ENCODE measurements at places on chromosomes 2 and 18.
A peak's percentile ranks its signal among the peaks of the same experiment; 100 is the strongest.

DNA sequence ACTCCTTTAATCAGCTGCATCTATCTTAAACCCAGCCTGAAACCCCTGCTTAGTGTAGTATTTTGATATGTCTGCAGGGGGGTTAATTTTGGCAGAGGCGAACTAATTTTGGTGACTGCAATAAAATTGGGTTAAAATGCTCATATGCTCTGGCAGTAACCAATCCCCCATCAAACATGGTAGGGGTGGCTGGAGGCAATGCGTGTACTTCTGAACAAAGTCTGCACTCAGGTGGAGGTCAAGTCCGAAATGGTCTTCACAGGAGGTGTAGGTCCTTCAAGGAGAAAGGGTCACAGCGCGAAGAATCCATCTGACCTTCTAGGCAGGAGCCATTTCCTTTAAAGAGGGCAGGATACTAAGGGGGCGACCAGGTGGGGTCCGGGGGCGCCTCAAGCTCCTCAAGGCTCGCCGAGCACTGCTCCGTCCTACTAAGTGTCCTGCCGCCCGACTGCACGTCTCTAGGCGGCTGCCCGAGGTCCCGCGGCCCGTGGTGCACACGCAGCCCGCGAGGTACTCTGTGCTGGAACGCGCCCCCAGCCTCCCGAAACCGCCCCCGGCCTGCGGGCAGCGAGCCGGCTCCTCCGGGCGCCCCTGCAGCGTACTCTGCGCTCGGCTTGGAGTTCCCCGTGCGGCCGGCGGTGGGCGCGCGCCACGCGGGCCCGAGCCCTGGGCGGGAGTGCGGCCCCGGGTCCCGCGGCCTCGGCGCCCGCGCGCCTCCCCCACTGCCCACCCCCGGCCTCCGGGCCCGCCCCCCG, 1.7 kb upstream of the LDLRAD4 start:
- peak; percentile 48 for DNase-seq

DNA sequence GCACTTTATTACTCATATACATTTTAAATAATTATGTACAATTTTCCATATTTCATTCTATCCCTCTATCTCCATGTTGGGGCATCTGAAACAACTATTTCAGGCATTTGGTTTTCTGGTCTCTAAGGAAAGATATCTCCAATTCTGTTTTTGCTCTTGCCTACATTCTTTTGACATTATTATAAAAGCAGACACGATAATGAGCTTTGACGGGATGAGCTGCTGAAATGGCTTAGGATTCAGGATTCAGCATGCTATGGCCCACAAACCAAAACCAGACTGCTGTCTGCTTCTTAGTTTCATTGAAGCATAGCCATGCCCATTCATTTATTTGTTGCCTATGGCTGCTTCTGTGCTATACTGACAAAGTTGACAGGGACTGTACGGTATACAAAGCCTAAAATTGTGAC, 42.7 kb upstream of the GLS start:
- DNase-seq, result no peak

DNA sequence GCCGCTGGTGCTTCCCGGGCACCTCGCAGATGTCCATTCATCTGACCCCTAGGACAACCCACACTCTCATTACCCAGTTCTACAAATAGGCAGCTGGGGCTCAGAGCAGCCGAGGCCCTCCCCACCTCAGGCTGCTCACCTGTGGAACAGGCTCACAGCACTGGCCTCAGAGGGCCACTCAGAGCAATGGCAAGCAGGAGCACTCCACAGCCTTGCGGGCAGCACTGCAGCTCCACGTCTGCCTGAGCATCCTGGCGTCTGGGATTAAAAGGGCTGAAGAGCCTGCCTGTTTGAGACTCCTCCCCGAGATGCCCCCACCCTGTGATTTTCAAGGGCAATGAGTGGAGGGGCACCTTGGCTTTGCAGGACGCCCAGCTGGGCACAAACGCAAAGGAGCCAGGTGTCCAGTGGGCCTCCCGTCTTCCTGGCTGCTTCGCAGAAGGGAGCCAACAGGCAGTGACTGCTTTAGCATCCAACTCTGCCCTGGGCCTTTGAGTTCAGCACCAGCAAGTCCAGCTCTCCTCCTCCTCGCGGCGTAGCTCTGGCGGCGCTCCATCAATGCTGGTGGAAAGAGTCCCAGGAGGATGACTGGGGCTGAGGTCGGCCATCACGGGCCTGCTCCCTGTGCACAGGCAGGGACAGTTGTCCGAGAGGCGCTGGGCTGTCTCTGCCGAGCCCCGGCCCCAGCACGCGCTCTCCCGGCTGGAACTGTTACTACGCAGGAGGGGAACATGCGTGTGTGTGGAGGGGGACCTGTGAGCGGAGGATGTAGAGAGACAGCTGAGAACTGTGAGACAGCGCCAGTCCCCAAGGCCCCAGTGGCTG, 297.2 kb downstream of the NDUFA10 start:
- DNase-seq, result no peak

DNA sequence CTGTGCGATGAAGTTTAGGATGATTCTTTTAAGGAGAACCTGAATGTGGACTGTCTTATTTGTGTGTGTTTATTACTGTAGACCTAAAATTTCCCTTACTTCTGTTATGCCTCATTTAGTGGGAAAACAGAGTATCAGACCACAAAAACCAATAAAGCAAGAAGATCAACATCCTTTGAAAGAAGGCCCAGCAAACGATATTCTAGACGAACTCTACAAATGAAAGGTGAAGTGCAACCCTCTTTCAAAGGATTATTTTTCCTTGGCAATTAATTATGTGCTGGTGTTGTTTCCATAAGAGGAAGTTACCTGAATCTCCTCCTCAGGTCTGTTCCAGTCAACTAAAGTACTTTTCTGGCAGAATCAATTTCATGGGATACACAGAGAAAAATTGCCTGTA, 78.6 kb downstream of the EPB41L5 start:
- DNase-seq, result no peak

GRCh38 chr2:128794285-128794684, 475.6 kb upstream of the HS6ST1 start:
- no peak for DNase-seq

GRCh38 chr2:2570360-2570759, 239.3 kb upstream of the MYT1L start:
- no peak for DNase-seq

GRCh38 chr18:78773819-78774218, 205.8 kb upstream of the SALL3 start:
- DNase-seq, result no peak

- no peak for DNase-seq
Measured at GRCh38 chr2:44954889-44955592, 13.5 kb downstream of the SIX3 start.

DNA sequence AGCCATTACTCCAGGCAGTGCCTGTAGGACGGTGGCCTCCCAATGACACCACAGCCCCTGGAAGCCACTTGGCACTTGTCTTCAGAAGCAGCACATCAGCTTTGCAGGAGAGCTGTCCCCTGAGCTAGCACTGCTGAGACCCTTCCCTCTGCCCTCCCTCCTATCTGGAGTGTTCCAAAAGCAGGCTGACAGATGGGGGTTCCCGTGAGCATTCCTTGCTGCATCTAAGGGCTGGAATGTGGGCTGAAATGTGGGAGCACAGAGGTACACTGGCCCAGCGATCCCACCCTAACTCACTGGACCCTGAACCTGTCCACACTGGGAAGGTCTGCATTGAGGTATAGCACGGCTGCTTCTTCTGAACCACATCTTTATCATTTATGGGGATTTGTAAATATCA, 230.1 kb downstream of the ANAPC1 start:
- DNase-seq, result no peak

GRCh38 chr18:49878567-49879270, 65.4 kb upstream of the ACAA2 start:
- DNase-seq, result no peak

GRCh38 chr2:97963880-97964279, 31.9 kb downstream of the TMEM131 start:
- DNase-seq, result no peak

DNA sequence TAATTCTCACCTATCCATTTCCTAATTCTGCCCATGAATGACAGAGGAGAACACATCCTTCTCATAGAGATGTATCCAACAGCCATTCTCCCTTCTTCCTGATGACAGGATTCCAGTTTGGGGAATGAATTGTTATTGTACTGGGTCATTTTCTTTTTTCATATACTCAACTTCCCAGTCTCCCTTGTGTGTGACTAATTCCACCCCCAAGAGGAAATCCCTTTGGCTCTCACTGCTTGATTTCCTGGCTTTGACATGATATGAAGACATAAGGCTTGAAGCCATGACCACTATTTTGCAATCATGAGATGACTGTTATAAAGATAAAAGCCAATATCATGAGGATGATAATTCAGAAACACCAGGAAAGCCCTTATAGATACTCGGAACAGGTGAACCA, 384.7 kb upstream of the ACVR2A start:
- DNase-seq, result no peak

Data from CD4-positive, alpha-beta T cell treated with Interleukin-1 beta for 1 hour (primary cell).